ENCODE measurements at places on chromosomes 6 and 20. TPM values are rescaled to one million over a fixed set of nuclear protein-coding genes. Genes with fewer than 3 reads are reported as not detected.

The LY6G5B gene
- 2.6 TPM for total RNA-seq

The TGM3 gene
- 1,379 TPM for total RNA-seq

The COL12A1 gene
- 9.4 TPM for total RNA-seq

The CD93 gene
- total RNA-seq = 7.9 TPM

The XKR7 gene
- not detected for total RNA-seq

The NMBR gene
- not detected for total RNA-seq

The TCF19 gene
- total RNA-seq = 14.8 TPM

The PRKN gene
- 2.4 TPM for total RNA-seq

The TNNC2 gene
- total RNA-seq = not detected

The HAO1 gene
- total RNA-seq = not detected

The PNPLA1 gene
- 0.20 TPM for total RNA-seq

The TGM2 gene
- 9.6 TPM for total RNA-seq

The SLC32A1 gene
- not detected for total RNA-seq

The SLC4A11 gene
- 20.0 TPM for total RNA-seq

The BPIFA1 gene
- total RNA-seq = not detected

The CALHM4 gene
- total RNA-seq = not detected

The MYMX gene
- 0.44 TPM for total RNA-seq

The NKX2-2 gene
- total RNA-seq = not detected

The CFAP206 gene
- 0.28 TPM for total RNA-seq

The PERP gene
- total RNA-seq = 675 TPM

The LGSN gene
- not detected for total RNA-seq

The HM13 gene
- 232 TPM for total RNA-seq

The NHLRC1 gene
- total RNA-seq = 0.96 TPM

The PRR18 gene
- total RNA-seq = 0.04 TPM

The BICRAL gene
- 6.1 TPM for total RNA-seq

The ZNF512B gene
- 13.9 TPM for total RNA-seq

The C6orf15 gene
- not detected for total RNA-seq

The LY6G6D gene
- total RNA-seq = not detected

The FGD2 gene
- 9.8 TPM for total RNA-seq

The ECT2L gene
- not detected for total RNA-seq
